ENCODE measurements at places on chromosomes 7 and 10.

GRCh38 chr10:3065622-3066021 lies 1.7 kb upstream of the PFKP start:
- no peak for DNase-seq

GRCh38 chr7:155971180-155971770 lies 159.0 kb upstream of the SHH start:
- DNase-seq = no peak

- DNase-seq = no peak
These were observed 351.8 kb upstream of the FZD8 start for GRCh38 chr10:35993591-35994515.

- DNase-seq = no peak
These were observed 566.8 kb downstream of the SDK1 start for GRCh38 chr7:3867863-3868262.

- no peak for DNase-seq
These were observed 8.9 kb downstream of the PRRT4 start for GRCh38 chr7:128352636-128353035.

DNA sequence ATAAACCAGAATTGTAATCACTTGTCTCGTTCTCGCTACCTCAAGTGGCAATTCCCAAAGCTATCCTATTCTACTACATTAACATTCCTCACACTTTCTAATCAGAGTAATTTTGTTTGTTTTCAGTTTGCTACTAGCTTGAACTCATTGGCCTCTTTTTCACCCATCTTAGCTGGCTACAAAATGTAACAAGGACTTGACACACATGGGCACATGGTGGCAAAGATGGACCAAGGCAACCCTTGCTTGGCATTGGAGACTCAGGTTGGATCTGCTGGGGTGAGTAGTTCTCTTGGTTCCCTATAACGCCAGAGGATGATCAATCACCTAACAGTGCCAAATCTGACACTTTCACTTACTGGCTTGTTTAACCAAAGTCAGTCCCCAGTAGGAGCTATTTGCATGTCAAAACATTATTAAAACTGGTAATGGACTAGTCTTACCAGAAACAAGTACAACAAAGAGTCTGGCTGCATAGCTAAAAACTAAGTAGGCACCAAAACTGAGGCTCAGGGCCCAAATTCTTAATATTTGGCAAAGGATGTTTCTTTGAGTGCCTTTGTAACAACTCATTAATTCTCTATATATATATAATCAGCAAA lies 1.9 kb downstream of the USP6NL start:
- no peak for DNase-seq

DNA sequence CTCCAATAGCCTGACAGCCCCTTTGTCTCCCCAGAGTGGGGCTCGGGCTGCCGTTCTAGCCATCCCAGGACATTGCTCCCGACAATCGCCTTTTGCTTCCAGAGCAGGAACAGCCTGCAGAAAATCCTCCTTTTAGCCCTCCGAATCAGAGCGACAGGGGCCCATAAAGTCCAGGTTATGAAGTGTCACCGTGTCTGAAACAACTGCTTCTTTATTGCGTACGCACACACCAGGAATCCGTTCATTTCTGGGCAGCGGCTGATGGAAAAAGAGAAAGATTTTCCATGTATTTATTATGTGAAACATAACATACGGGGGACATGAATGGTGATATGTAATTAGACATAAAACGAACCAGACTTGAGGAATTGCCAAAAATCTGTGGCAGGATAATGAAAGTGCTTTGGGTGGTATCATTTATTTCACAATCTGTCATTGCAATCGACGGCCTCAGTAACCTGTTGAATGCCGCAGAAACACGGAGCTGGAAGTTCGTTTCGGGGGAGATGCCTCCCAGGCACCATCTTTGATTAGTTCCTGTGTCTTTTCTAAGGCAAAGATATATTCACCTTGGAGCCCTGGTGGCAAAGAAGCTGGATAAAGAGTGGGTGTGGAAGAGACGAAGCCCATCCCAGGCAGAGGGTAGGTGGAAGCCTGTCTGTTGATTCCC lies 48.1 kb downstream of the FAM241B start:
- no peak for DNase-seq

All from neural crest cell (in vitro differentiated cells).